ENCODE measurements at places on chromosomes 1 and 21. TPM values are rescaled to one million over a fixed set of nuclear protein-coding genes. Genes with fewer than 3 reads are reported as not detected.

COL9A2 gene
- 2.2 TPM for polyA plus RNA-seq

GLUL gene
- 640 TPM for polyA plus RNA-seq

DNA sequence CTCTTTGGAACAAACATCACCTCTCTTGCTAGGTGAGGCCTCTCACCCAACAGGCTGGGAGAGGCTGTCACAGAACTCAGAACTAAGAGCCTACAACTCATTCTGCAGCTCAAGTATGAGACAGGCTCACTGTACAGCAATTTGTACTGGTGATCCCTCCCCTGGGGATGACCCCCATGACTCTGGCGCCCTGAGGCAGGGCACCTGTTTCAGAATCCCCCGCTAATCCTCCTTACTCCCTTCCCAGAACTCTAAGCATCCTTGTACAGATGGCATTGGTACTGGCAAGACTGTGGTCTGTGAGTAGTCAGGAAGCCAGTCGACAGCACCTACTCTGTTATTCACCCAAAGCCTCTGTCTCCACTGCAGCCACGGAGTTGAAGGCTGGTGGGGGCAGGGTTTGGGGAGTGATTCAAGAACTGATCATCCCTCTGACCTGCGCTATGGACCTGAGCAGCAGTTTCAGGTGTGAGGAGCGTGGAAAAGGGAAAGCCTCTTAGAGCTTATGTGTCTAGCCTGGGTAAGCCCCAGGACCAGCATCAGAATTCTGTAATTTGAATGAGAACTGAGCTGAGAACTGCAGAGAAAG lies 655.5 kb downstream of the KIF26B start:
- DNase-seq = no peak
- peaks cover 4% of the 10 kb centered on the region for H3K4me1 ChIP-seq
- no peaks in the 10 kb centered on the region for H3K27me3 ChIP-seq
- H3K36me3 ChIP-seq = no peaks in the 10 kb centered on the region

GRCh38 chr1:211099393-211099792 lies 34.6 kb downstream of the KCNH1 start:
- H3K4me3 ChIP-seq = no peak overlapping the region
- no peaks in the 10 kb centered on the region for H3K27me3 ChIP-seq
- H3K27ac ChIP-seq = no peak overlapping the region
- no peaks in the 10 kb centered on the region for H3K36me3 ChIP-seq
- no peak for DNase-seq

- H3K27me3 ChIP-seq = no peaks in the 10 kb centered on the region
- H3K36me3 ChIP-seq = no peaks in the 10 kb centered on the region
- H3K4me1 ChIP-seq = no peaks in the 10 kb centered on the region
- no peak overlapping the region for H3K4me3 ChIP-seq
- H3K27ac ChIP-seq = no peak overlapping the region
- DNase-seq = no peak
Measured at GRCh38 chr21:34065027-34065426, 8.4 kb upstream of the MRPS6 start.

KRTAP21-2 gene
- polyA plus RNA-seq = not detected

DNA sequence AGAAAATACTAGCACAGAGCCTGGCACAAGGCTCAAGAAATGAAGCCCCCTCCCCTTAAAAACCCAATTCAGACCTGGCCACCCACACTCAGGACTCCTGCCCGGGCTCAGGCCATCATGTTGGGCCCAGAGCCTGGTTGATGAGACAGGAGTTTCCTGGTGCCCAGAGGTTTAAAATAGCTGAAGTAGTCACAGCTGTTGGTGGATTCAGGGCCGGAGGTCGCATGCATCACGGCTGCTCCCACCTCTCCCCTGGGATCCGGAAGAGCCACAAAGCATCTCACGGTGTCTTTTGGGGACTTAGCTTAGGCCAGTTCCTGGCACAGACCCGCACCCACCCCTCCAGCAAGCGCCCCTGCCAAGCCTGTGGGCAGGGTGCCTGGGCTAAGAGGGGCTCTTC lies 2.6 kb upstream of the PADI2 start:
- no peak overlapping the region for H3K27ac ChIP-seq
- H3K27me3 ChIP-seq = no peaks in the 10 kb centered on the region
- no peak overlapping the region for H3K4me3 ChIP-seq
- peaks cover 2% of the 10 kb centered on the region for H3K4me1 ChIP-seq
- DNase-seq = no peak

SLFNL1 gene
- polyA plus RNA-seq = 0.23 TPM

DNA sequence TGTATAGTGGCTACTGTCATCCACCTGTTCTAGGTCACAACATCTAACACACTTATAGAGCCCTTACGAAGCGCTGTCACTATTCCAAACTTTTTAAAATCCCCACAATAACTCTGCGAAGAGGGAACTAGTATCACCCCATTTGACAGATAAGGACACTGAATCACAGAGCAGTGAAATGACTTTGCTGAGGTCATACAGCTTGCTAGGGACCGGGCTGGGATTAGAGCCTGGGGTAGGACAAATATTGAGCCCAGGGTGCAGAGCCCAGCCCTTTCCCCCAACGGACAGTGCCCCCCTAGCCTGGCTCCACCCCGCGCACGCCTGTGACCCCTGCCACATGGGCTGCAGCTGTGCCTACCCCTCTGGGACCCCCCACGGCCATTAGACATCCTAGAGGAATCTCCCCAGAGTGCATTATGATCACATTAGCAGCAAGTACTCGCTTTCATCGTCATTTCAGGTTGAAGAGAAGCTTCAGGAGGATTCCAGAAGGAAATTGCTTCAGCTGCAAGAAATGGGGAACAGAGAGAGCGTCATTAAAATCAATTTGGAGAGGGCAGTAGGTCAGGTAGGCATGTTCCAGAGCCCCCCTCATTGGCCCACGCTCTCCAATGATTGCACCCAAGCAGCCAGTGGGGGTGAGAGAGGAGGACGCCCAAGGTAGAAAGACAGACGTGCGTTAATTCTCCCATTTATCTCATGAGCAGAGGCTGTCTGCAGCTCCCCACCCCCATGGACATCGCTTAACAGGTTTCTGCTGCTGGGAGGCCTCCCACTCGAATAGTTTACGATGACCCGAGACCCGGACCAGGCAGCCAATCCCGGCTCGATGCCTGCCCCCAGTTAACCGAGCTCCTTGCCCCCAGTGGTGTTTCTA lies 77.2 kb downstream of the FHAD1 start:
- no peaks in the 10 kb centered on the region for H3K27me3 ChIP-seq
- no peak overlapping the region for H3K4me3 ChIP-seq
- H3K4me1 ChIP-seq = peaks cover 5% of the 10 kb centered on the region
- H3K36me3 ChIP-seq = no peaks in the 10 kb centered on the region
- no peak overlapping the region for H3K27ac ChIP-seq

DNA sequence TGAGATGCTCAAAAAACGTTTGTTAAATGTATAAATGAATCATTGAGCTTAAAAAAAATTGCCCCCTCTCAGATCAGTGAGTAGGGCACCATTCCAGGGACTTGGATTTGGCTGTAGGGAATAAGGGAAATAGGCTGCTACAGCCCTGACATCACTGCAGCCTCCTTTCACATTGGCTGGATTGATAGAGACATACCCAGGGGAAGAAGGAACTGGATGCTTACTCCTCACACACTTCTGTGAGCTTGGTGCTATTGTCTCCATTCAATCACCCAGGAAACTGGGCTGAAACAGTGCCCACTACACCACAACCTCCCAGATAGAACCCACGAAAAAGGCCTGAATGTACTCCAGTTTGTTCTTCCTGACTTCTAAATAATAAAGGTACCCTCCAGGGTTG lies 87.2 kb downstream of the TGFBR3 start:
- no peak for DNase-seq
- no peaks in the 10 kb centered on the region for H3K36me3 ChIP-seq
- H3K4me3 ChIP-seq = no peak overlapping the region
- H3K4me1 ChIP-seq = peaks cover 15% of the 10 kb centered on the region
- no peaks in the 10 kb centered on the region for H3K27me3 ChIP-seq
- H3K27ac ChIP-seq = no peak overlapping the region

GRCh38 chr1:19169642-19170041 lies 40.4 kb downstream of the UBR4 start:
- no peak overlapping the region for H3K4me3 ChIP-seq
- H3K4me1 ChIP-seq = no peaks in the 10 kb centered on the region
- no peaks in the 10 kb centered on the region for H3K27me3 ChIP-seq
- no peak for DNase-seq
